Activated CD4-positive, CD25-positive, alpha-beta regulatory T cell treated with anti-CD3 and anti-CD28 coated beads, Interleukin-2, amount 50 U/mL, for 24 hours (primary cell): ENCODE measurements at places on chromosomes 4 and X.

DNA sequence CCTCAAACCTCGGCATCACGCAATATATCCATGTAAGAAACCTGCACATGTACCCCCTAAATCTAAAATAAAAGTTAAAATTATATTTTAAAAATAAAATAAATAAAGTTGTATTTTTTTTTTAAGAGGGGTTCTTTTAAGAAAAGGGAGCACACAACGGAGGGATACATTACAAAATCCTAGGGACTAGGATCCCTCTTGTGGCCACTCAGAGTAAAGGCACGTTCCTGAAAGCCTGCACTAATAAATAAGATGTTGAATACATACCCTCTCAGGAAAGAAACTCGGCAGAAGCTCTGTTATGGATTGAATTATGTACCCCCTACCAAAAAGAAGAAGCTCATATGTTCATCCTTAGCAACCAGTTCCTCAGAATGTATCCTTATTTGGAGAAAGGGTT is 50.9 kb upstream of the PRDX4 start:
- no peak for ATAC-seq

DNA sequence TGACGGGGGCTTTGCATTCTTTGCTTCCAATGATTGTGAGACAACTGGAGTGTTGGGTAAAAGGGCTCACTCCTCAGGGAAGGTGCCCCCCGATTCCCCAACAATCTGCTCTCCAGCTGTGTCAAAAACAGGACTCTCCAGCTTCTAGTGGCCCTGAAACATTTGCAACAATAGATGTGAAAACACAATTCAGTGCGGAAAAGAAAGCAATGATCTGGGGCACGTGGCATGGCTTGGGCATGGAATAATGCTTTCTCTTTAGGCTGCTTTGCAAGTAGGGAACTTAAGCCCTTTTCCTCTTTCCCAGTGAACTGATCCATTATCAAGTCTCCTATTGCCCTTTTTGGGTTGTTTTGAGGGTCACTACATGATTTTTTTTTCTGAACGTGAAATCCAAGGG is 239.9 kb downstream of the C4orf33 start:
- no peak for ATAC-seq

DNA sequence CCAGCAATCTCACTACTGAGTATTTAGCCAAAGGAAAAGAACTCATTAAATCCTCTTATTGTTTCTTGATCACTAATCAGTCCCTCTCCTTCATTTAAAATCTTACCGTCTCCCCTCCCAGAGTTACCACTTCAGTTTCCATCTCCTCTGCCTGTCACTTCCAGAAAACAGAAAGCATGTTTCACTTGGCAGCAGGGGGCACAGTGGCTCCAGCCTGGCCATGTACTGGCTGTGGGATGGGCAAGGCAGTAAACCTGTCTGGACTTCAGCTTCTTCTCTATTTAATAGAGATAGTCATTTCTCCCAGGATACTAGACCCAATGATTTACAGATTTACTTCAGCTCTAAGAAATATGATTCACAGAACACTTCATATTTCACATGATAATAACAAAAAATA is 63.2 kb downstream of the CD40LG start:
- no peak for ATAC-seq

GRCh38 chrX:107654872-107655761 is 26.8 kb downstream of the PRPS1 start:
- ATAC-seq: peak; percentile 79

DNA sequence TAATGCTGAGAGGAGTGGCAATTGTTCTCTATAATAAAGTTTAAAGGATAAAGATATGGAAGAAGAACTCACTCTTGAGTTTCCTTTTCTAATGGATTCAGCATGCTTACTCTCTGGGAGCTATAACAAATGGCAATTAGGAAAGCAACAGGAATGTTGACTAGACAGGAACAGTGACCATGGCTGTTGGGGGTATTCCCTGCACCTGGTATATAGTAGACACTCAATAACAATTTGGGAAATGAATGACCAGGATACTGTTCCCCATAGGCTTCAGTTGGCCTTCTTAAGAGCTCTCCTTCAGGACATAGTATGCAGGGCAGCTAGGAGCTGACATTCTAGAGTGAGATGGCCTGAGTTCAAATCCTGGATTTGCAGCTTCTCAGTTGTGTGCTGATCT is 1.8 kb downstream of the LIMCH1 start:
- ATAC-seq: no peak

- no peak for ATAC-seq
These were observed 124.2 kb upstream of the GUCY1A1 start for GRCh38 chr4:155542415-155542814.

DNA sequence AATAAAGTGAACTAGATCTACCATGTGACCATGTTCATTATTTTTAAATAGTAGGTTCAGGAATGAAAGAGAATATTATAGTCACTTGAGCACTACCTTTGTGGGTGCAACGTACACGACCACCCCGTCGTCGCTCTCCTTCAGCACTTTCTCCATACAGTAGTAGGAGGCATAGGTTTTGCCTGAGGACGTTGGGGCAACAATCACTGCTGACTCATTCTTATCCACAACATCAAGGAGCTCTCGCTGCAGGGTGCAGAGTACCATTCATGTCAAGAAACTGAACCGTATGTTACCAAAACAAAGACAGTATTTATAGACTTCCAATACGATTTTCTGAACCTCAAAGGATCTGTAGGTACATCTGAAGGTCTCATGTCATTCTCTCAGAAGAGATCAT is 44.7 kb downstream of the DDX60 start:
- no peak for ATAC-seq
